GM12892 (cell line): ENCODE measurements at places on chromosomes 16 and 17.

GRCh38 chr17:69457603-69458002, 43.1 kb downstream of the MAP2K6 start:
- no peak for DNase-seq

DNA sequence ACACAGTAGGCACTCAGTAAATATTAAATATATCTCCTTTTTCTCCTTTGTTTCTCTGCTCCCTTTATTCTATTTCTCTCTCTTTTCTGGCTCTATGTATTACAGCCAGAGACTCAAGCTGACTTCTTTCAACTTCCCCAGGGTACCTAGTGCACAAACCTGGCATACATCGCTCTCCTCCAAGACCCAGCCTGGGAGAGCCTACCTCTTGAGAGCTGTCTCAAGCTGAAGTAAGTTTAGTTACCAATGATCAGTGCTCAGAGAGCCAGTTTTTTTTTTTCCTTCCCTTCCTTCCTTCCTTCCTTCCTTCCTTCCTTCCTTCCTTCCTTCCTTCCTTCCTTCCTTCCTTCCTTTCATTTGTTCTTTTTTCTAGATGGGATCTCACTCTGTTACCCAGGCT, 19.8 kb downstream of the TMEM98 start:
- DNase-seq: no peak

DNA sequence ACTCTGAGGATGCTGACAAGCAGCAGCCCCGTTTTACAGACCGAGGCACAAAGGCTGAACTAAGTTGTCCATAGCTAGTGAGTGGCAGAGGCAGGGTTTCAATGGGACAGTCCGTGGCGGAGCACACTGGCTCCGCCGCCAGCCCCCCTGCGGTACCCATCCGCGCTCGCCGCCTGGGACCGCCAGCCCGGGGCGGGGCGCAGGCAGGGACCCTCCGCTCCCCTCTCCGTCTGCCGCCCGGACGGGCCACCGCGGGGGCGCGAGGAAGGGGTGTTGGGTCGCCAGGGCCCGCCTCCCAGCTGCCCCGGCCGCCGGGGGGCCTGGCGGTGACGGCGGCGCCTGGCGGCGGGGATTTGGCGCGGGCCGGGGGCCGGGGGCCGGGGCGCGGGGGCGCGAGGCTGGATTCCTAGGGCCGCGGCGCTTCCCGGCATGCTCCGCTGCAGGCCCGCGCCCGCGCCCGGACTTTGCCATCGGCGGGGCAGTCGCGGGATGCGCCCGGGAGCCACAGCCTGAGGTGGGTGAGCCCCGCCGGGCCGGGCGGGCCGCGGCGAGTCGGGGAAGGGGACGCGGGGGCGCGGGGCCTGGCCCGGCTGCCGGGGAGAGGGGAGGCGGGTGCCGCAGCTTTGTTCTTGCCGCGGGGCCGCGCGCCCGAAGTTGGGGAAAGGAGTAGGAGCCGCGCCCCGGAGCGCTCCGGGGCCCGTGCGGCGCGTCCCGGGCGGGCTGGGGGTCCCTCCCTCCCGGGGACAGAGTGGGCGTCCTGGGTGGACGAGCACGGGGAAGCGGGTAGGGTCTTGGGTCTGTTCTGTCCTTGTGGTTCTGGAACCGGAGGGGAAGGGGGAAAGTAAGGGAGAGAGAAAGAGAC, at the start of gene TMEM98:
Gene TMEM98, plus strand, starts transcription at position 430 of the 862 bp plus-strand sequence. CDS start 3,376 bp downstream, outside the sequence.
- no peak for DNase-seq

DNA sequence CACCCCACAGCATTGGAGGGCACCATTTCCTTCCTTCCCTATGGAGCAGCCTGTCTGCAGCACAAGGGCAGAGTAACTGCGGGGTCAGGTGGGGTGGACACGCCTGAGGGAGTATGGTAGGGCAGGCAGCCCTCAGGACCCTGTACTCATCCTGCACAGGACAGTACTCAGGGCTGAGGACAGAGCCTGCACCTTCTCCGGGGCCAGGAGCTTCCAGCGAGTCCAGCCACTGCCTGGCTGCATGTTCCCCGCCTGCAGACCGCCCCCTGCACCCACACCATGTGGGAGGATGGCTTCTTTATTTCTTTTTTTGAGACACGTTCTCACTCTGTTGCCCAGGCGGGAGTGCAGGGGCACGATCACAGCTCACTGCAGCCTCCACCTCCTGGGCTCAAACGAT, 47.6 kb upstream of the CDC42EP4 start:
- no peak for DNase-seq

DNA sequence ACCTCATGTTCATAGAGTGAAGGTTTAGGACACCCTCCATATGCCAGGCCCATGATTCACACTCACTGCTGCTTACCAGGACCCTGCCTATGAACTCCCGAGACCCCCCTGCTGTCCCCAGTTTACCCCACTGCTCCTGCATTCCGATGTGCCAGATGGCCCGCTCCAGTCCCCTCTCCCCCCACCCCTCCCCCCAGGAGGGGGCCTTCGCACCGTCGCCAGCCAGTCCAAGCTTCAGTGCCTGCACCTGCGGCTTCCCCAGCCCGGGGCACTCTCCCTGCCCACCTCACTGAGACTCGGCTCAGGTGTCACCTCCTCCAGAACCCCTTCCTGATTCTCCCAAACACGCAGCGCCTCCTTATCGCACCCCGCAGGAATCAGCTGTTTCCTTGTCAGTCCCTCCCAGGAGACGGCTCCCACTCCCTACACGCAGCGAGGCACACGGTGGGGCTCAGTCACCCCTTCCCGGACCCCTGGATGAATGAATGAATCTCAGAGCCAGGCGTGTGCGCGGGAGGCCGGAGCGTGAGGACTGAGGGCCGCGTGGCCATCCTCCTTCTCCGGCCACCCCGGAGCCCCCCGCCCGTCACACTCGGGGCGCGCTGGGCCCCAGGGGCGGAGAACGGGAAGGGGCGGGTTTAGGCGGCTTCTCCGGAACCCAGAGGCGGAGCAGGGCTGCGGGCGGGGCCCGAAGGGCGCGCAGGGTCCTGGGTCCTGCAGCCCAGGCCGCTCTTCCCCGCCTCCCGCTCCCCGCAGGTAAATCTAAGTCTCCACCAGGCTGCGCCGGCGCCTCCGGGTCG, 1.6 kb downstream of the MYO1C start:
- peak; percentile 91 for DNase-seq

- DNase-seq: no peak
These were observed 16.5 kb upstream of the RASL10B start for GRCh38 chr17:35714988-35715387.

GRCh38 chr17:66957951-66958579, 6.4 kb upstream of the CACNG4 start:
- no peak for DNase-seq

GRCh38 chr16:5064915-5065314, 841 bp downstream of the C16orf89 start:
- no peak for DNase-seq
